Dermis blood vessel endothelial cell (primary cell): ENCODE measurements at places on chromosomes 4 and X.

- DNase-seq = no peak
Measured at GRCh38 chr4:18975916-18976808, 954.6 kb upstream of the LCORL start.

DNA sequence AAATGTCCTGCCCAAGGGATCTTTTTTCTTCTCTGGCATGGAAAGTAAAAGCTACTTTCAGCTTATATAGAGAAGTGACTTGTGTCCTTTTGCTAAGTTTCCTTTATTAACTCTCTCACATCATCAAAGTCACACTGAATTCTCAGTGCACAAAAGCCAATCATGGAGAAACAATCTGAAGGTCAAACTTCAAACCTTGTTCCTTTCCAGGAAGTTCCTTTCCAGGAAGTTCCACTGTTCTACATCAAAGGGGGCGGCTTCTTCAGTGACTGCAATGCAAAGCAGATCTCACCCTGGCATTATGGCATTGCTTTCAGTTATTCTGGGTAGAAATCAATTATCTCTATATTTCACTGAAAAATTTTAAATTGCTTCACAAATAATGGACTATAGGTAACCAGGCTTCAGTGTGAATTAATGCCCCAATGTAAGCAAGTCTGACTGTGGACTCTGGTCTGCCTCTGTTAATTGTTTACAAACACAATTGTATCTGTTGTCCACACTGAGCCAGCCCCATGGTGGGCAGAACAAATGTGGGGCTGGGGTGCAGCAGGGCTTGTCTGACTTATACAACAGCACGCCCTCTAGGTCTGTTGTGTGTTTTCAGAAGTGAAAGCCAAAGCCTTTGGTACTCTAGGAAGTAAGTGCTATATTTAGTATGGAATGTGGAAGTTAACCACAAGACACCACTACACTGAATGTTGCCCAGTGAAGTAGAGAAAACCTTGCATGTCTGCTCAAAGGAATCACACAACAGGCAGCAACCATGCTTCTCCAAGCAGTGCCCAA, 98.8 kb downstream of the CDS1 start:
- DNase-seq = peak; percentile 58

DNA sequence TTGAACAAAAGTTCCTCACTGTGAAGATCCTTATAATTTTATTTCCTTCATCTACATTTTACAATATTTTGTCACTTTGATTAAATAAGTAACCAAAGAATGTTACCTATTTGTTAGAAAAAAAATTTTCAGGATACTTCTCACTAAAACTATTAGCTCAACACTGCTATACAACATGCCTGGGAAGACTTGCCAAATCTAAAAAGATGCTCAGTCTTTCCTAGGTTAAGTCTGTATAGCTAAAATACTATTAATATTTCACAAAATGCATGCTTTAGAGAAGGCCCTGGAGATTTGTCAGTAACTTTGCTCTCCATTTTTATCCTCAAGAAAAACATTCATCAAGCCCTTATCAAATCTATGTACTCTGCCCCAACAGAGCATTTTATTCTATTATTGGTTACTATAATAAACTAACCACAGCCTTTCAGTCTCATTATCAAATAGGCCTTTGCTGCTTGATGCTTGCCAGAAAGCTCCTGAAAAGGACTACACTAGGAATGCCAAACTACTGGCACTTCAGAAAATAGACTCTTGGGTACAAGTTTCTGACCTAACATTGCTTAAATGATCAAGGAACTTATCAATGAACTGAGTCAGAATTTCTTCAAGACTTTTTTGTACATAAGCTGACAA, 17.7 kb downstream of the NEK1 start:
- no peak for DNase-seq

GRCh38 chrX:107721318-107721717, 54.3 kb downstream of the TSC22D3 start:
- no peak for DNase-seq

DNA sequence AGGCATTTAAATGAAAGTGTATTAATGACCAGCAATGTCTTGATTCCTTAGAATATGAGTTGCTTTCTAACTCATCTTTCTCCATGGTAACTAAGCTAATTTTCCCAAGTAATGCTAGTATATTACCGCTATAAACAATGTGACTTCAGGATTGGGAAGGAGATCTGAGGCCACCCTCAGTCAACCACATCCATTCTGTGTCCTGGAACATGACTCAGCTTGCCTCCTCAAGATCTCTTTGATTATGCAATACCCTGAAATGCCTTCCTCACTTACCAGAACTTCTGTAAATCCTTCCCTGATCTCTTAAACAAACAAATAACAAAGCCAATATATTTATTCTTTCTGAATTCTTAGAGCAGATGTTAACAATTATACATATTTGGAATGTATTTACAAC, 1495.5 kb downstream of the PCDH18 start:
- DNase-seq = no peak

- DNase-seq = no peak
Measured at GRCh38 chr4:113057891-113058290, 8.4 kb downstream of the ANK2 start.

GRCh38 chr4:158777423-158778155, 8.8 kb downstream of the FNIP2 start:
- DNase-seq = no peak

GRCh38 chr4:72971572-72971971, 97.9 kb downstream of the COX18 start:
- peak; percentile 88 for DNase-seq

DNA sequence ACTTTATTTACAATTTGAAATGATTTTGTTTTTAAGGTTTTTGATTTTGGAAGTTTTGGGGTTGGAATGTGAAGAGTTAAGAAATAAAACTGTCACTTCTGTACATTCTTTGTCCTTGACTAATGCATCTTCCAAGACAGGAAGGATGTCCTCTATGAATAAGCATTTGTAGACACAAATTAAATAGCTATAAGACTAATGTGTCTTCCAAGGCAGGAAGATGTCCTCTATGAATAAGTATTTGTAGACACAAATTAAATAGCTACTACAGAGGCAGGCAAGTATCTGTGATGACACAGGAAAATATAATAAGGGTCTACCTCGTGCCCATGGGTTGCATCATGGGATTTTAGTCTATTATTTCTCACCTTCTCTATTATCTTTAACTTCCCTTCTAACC, 14.5 kb downstream of the PRSS48 start:
- DNase-seq = no peak

GRCh38 chr4:168744021-168744420, 247.2 kb downstream of the PALLD start:
- peak; percentile 76 for DNase-seq

DNA sequence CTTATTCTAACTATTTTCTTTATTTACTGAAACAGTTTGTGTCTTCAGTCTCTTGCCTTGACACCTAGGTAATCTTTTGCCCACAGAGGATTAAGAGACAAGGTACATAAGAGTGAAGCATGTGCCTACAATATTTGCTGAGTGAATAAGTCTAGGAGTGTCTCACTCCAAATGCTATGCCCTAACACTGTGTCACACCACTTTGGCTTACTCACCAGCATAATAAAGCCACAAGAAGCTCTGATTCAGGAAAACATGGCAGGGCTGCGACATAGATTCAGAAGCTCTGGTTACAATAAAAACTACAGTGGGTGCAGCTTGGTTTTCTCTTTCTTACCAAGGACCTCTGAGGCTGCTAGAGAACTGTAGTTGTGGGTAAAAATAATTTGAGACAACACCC, 127.1 kb downstream of the RBM46 start:
- no peak for DNase-seq

DNA sequence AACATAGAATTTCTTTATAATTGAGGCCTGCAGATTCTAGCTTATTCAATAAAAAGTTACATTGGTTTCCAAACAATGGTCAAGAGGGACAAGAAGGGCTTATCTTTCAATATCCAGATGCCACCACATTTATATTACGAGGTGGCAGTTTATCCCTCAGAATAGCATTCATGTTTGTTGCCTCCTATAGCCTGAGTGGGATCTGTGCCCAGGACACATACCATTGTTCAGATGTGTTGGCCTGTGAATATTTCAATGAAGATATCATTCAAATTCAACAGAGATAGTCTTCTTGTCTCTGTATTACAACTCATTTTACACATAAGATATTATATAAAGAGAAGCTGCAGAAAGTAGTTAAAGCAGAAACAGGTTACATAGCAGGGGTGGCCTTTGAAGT, 20.5 kb downstream of the GLRB start:
- no peak for DNase-seq

DNA sequence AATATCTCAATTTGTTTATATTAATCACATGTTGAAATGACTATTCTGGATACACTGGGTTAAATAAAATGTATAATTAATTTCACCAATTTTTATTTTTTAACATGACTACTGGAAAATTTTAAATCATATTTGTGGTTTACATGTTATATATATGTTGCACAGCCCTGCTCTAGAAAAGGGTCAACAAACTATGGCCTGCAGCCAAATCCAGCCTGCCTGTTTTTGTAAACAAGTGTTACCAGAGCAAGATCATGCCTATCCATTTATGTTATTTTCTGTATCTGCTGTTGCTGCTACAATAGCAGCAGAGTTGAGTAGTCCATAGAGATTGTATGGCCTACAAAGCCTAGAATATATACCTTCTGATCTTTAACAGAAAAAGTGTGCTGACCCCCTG, 1.2 kb downstream of the TCEANC start:
- DNase-seq = no peak

DNA sequence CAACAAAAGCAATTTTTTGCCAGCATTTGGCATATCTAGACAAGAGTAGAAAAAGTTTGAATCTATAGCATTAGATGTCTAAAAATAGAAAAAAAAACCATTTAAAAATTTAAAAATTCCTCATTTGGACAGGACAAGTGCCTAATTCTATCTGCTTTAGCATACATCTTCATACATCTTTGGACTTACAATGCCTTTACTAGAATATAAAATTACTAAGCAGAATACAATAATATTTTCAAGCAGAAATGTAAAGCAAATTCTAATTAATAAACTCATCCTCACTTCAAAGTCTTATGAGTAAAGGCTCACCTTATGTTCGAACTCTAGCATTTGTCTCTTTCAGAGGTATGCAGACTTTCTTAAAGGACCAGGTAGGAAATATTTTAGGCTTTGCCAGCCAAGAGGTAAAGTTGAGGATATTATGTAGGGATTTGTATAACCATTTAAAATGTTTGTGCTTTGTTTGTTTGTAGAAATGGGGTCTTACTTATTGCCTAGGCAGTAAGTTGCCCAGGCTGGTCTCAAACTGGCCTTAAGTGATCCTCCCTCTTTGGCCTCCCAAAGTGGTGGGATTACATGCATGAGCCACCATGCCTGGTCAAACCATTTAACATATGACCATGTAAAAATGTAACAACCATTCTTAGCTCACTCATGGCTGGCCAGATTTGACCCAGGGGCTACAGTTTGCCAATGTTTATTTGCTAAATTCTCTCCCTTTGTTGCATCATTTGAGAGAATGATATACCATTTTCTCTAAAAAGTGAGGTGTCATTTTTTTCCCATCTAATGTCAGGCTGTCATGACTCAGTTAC, 29.1 kb downstream of the UGDH start:
- no peak for DNase-seq

DNA sequence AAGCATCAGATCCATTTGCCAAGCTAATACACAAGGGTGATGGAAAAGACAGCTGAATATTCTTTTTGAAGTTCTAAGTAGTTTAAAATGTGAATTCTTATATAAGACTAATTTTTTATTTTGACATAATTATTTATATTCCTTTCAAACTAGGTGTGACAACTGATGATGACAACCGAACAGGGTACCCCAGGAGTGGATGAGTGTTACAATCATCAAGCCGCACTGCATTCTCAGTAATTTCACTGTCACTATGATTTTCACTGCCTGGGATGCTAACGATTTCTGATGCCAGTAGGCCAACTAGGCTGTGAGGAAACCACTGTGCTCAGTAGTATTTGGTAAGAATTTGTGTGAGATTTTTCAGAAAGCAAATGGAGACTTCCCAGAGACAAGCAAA, 317.5 kb downstream of the ARAP2 start:
- no peak for DNase-seq
